Right atrium auricular region (tissue), 2 donors: ENCODE measurements at places on chromosomes 4 and X.

GRCh38 chr4:188305690-188306089 lies 166.4 kb downstream of the TRIML1 start:
- H3K36me3 ChIP-seq, result no peaks in the 10 kb centered on the region
- no peak overlapping the region for H3K4me3 ChIP-seq
- no peaks in the 10 kb centered on the region for H3K27me3 ChIP-seq
- DNase-seq, result no peak
- H3K4me1 ChIP-seq, result no peaks in the 10 kb centered on the region

DNA sequence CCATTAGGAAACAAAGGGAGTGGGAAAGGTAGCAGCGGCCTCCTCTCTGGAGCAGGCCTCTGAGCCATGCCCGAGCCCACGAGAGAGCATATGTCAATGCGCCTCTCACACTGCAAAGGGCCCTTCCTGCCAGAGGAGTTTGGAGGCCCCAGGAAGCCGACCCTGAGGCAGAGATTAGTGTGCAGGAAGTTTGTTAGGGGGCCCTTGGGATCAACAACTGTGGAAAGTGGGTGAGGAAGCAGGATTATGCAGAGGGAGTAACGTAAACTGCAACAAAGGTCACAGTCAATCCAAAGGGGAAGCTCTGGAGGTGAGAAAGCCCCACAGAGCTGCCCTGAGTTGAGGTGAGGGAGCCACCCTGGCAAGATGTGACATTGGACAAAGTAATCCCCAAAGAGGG lies 17.4 kb downstream of the RTL5 start:
- H3K4me1 ChIP-seq, result no peaks in the 10 kb centered on the region
- H3K27me3 ChIP-seq, result no peaks in the 10 kb centered on the region
- no peak for DNase-seq
- no peak overlapping the region for H3K4me3 ChIP-seq
- no peak overlapping the region for H3K27ac ChIP-seq

DNA sequence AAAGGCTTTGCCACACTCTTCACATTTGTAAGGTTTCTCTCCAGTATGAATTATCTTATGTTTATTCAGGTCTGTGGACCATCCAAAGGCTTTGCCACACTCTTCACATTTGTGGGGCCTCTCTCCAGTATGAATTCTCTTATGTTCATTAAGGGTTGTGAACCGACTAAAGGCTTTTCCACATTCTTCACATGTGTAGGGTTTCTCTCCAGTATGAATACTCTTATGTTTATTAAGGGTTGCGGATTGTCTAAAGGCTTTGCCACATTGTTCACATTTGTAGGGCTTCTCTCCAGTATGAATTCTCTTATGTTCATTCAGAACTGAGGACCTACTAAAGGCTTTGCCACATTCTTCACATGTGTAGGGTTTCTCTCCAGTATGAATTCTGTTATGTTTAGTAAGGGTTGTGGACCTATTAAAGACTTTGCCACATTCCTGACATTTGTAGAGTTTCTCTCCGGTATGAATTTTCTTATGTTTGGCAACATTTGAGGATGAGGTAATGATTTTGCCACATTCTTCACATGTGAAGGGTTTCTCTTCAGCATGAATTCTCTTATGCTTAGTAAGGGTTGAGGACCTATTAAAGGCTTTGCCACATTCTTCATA lies 33.7 kb downstream of the ZNF732 start:
- H3K27me3 ChIP-seq, result no peaks in the 10 kb centered on the region
- H3K4me1 ChIP-seq, result no peaks in the 10 kb centered on the region
- no peak overlapping the region for H3K27ac ChIP-seq

DNA sequence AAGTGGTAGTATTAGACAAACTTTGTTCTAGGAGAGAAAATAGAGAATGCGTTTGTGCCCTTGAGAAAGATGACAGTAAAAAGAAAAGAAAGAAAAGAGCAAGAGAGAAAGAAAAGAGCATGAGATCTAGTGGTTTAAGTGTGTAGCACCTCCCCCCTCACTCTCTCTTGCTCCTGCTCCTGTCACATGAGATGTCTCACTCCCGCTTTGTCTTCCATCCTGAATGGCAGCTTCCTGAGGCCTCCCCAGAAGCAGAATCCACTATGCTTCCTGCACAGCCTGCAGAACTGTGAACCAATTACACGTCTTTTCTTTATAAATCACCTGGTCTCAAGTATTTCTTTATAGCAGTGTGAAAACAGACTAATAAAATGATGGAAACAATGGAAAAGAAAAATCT lies 499.6 kb downstream of the ACTRT1 start:
- H3K27me3 ChIP-seq, result no peaks in the 10 kb centered on the region
- no peak overlapping the region for H3K27ac ChIP-seq
- H3K4me1 ChIP-seq, result no peaks in the 10 kb centered on the region
- H3K36me3 ChIP-seq, result no peaks in the 10 kb centered on the region
- DNase-seq, result no peak

DNA sequence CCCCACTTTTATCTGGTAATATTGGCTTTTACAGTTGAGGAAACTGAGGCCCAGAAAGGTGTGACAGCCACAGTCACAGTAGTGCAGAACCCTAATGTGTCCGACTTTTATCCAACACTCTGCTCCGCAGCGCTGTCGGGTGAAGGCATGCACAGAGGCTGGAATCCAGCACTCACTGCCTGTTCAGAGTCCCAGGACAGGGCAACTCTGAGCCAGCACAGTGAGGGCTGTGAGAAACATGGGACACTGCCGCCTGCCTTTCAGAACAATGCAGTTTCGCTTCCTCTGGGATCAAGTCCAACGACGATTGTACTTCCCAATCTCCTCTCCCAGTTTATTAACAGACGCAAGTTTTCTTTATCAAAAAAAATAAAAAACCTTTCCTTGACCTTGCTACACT lies 41.9 kb upstream of the PDGFRA start:
- no peaks in the 10 kb centered on the region for H3K36me3 ChIP-seq
- no peak overlapping the region for H3K4me3 ChIP-seq
- no peaks in the 10 kb centered on the region for H3K27me3 ChIP-seq
- no peaks in the 10 kb centered on the region for H3K4me1 ChIP-seq
- DNase-seq, result peak; percentile 66

DNA sequence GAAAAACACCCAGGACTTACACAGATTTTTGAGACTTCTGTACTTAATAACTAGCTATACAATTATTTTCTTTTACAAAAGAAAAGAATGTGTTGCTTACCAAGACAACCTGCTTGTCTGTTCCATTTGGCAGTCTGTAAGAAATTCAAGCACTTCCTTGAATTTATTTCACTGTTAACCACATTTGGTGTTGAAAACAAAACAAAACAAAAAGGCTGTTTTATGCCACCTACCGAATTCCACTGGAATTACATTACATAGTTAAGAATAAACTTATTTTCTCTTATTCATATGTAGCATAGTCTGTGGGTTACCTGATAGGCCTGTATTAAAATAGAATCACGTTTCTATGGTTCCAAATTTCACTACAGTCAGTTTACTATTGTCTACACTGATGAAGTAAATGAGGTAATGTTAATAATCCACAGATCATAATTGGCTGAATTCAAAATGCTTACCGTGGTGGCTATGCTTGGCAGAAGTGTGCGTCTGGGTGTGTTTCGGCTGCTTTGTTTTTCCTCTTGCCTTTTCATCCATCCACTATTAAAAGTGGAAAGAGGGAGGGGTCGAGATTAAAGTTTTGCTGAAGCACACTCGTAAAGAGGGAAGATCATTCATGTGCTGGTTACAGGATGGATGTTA lies at the start of gene TLR1:
Gene TLR1, minus strand, starts transcription at position 138 of the 642 bp plus-strand sequence. CDS start 5,960 bp downstream, outside the sequence.
- peak within 1 kb of the TSS; percentile 35 for H3K4me3 ChIP-seq
- no peaks in the 10 kb centered on the region for H3K27me3 ChIP-seq
- no peaks in the 10 kb centered on the region for H3K4me1 ChIP-seq
- H3K27ac ChIP-seq, result peak within 1 kb of the TSS; percentile 66
- H3K36me3 ChIP-seq, result peaks cover 9% of the 10 kb centered on the region

GRCh38 chrX:150150076-150150779 lies 211.9 kb upstream of the EOLA2 start:
- peaks cover 11% of the 10 kb centered on the region for H3K4me1 ChIP-seq
- H3K4me3 ChIP-seq, result no peak overlapping the region

DNA sequence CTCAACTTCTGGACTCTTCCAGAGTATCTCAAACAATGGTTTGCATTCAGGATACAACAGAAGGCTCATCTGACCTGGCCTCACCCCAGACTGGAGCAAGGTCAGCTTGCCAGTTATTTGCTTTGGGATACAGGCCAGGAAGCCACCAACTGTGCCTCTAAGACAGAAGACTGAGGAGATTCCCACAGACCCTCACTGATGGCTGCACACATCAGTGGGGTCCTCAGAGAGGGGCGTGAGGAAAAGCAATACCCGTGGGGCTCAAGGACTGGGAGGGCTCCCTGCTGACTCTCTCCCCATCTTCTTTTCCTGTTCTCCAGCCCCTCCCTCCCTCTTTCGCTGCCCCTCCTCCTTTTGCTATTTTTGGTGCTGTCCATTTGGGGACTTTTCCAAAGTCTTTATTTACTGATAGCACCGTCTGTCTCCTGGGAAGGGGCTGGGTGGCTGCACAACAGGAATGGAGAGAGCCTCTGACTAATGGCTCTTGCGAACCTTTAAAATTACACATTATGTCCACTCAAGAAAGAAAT lies 23.2 kb downstream of the RELL1 start:
- H3K27ac ChIP-seq, result peak overlapping the region; percentile 60
- H3K4me3 ChIP-seq, result no peak overlapping the region
- DNase-seq, result no peak
- no peaks in the 10 kb centered on the region for H3K4me1 ChIP-seq
- H3K27me3 ChIP-seq, result no peaks in the 10 kb centered on the region
- no peaks in the 10 kb centered on the region for H3K36me3 ChIP-seq

DNA sequence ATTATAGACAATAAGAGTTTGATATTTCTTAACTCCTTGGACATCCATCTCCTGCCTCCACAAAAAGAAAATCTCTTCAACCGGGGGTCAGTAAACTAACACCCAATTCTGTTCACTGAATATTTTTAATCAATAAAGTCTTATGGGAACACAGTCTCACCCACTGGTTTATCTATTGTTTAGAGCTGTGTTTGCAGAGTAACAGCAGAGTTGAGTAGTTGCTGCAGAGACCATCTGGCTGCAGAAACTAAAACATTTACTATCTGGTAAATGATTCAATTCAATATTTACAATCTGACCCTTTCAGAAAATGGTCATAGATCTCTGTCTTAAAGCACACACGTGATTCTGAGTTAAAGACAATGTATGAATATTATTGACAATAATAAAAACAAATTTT lies 94.0 kb downstream of the TMA16 start:
- H3K27ac ChIP-seq, result no peak overlapping the region
- no peak overlapping the region for H3K4me3 ChIP-seq
- DNase-seq, result no peak
- H3K36me3 ChIP-seq, result no peaks in the 10 kb centered on the region

GRCh38 chr4:110196206-110196870 lies 2.1 kb downstream of the ELOVL6 start:
- H3K27me3 ChIP-seq, result no peaks in the 10 kb centered on the region
- peak overlapping the region; percentile 88 for H3K27ac ChIP-seq
- no peak for DNase-seq
- H3K4me3 ChIP-seq, result peak overlapping the region; percentile 87
- H3K4me1 ChIP-seq, result no peaks in the 10 kb centered on the region

- peaks cover 53% of the 10 kb centered on the region for H3K4me1 ChIP-seq
- H3K27ac ChIP-seq, result peak overlapping the region; percentile 55
- no peak for DNase-seq
Measured at GRCh38 chr4:15010038-15010585, 7.8 kb downstream of the CPEB2 start.

DNA sequence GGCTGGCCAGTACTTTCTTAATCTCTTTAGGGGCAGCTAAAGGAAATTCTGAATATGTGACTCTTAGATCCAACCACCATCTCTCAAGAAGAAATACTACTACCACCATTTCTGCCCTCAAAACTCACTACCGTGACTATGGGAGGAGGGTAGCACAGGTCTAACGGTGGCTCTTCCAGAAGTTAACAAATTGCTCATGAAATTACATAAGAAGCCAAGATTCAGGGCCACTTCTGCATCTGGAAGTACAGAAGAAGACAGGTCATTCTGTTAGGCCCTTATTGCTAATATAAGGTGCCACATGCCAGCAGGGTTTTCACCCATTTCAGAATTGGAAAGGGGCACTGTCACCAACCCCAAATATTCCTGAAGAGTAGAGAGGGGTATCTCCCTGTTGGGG lies 19.6 kb upstream of the NKRF start:
- no peaks in the 10 kb centered on the region for H3K27me3 ChIP-seq
- no peaks in the 10 kb centered on the region for H3K36me3 ChIP-seq
- H3K4me1 ChIP-seq, result no peaks in the 10 kb centered on the region
- H3K4me3 ChIP-seq, result no peak overlapping the region

- no peaks in the 10 kb centered on the region for H3K27me3 ChIP-seq
- no peak overlapping the region for H3K27ac ChIP-seq
- H3K4me1 ChIP-seq, result no peaks in the 10 kb centered on the region
- no peak for DNase-seq
Measured at GRCh38 chrX:130012683-130013082, 30.2 kb downstream of the BCORL1 start.

DNA sequence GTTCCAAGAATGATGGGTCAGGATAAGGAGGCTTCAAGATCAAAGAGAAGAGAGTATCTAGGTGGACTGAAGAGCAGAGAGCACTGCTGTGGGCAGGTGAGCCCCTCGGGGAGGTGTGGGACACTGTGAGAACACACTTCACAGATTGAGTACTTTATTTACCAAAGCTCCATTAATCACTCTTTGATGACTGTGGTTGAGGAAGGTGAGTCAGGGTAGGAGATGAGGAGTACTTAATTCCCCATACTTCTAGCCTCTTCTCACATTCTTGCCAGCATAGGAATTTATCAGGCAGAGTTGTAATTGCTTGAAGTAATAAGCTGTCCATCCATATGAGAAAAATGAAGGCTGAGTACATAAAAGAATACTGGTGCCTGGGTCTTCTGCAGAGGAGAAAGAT lies 375.3 kb downstream of the PCDH10 start:
- no peak for DNase-seq
- H3K4me1 ChIP-seq, result no peaks in the 10 kb centered on the region
- H3K27ac ChIP-seq, result no peak overlapping the region
- no peaks in the 10 kb centered on the region for H3K36me3 ChIP-seq
- no peaks in the 10 kb centered on the region for H3K27me3 ChIP-seq

- H3K36me3 ChIP-seq, result peaks cover 2% of the 10 kb centered on the region
- no peaks in the 10 kb centered on the region for H3K27me3 ChIP-seq
- no peak overlapping the region for H3K27ac ChIP-seq
Measured at GRCh38 chr4:106269711-106270110, 46.3 kb downstream of the TBCK start.
